CD4-positive, alpha-beta memory T cell (primary cell): ENCODE measurements at places on chromosomes 2 and 18.

- no peak for DNase-seq
Measured at GRCh38 chr18:61322265-61322873, 10.9 kb upstream of the CDH20 start.

GRCh38 chr18:74342416-74343043 lies 26.9 kb downstream of the C18orf63 start:
- peak; percentile 42 for DNase-seq

GRCh38 chr2:54524226-54524991 lies 68.3 kb downstream of the SPTBN1 start:
- no peak for DNase-seq

DNA sequence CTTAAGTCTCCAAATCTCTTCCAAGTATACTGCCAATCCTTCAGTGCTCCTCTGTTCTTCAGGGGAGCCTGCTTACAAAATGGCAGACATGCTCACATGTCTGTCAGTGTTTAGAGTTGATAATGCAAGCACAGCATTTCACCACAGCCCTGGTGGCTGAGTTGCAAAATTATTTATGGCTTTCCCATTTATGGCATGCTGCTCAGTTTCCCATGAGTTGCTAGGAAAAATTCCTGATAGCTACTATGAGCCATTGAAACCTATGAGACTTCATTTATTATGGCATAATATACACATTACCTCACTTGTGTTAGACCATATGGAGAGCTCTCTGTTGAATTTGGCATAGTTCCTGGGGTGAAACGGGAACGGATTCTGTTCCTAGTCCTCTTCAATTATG lies 448.7 kb upstream of the TCF4 start:
- no peak for DNase-seq
